ENCODE measurements at places on chromosomes 11 and 22. TPM values are rescaled to one million over a fixed set of nuclear protein-coding genes. Genes with fewer than 3 reads are reported as not detected.

The CD6 gene
- 17.6 TPM for total RNA-seq

The OR9G1 gene
- not detected for total RNA-seq

The DBX1 gene
- total RNA-seq = not detected

The OR52B2 gene
- total RNA-seq = not detected

The PNPLA3 gene
- total RNA-seq = not detected

All from GM12878 (cell line).